Keratinocyte (primary cell): ENCODE measurements at places on chromosomes 2 and 18.

DNA sequence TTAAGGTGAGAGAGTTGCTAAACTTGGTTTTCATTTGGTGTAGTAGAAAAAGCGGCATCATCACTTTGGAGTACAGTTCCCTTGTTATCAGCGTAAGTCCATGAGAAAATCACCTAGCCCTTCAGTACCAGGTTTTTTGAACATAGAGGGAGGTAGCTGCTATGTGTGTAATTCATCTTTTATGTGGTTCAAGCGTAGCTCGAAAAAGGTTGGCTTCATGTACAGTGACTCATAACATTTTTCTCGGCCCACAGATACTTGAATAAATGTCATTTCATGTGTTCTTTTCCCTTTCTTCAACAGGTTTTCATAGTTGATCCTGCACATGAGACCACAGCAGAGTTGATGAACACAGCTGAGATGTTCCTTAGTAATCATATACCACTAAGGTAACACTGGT lies 43.6 kb downstream of the UGGT1 start:
- no peak for DNase-seq

DNA sequence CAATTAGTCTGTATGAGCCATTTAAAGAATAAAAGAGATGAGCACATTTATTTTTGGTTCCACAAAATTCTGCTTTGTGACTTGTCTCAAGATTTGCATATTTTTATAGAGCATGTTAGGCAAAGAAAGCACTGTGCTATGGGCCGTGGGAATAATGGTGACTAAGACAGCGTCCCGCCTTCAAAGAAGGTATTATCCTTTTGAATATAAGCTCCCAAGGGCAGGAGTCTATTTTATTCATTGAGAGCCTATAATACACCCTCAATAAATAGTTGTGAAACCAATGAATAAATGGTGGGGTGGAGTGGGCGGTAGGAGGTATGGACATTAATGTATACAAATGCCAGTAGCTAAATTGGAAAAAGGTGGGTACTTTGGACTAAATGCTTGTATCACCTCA lies 20.5 kb upstream of the TCF4 start:
- DNase-seq = no peak

DNA sequence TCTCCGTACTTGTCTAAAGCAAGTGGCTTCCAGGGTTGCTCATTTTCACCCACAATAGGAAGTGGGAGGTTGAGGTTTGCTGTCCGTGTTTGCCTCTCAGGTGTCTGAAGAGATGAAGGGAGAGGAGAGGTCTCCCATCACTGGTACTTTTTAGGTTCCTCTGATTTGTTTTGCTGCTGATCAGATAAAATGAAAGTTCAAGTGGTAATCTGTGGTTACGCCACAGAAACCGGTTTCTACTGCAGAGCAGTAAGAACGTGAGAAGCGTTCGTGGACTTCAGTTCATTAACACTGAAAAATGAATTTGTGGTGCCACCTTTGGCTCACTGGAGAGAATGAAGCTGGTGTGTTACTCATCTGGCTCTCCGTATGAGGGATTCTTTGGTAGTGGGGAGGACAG lies 118.2 kb downstream of the GBX2 start:
- DNase-seq = no peak

DNA sequence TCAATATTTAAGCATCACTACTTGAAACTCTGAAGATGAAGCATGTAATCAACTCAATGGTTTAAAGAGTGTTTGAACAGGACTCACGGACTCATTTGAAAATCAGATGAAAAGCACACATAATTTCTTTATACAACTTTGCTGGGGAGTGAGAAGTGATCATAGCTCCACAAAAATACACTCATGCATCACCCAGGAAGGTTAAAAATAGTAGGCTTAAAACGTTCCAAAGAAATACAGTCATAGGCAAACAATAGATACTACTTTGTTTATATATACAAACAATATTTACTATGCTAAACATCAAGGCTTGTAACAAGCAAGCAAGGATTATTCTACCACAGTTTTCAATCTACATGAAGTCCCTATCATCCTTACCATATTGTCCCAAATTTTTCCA lies 11.6 kb downstream of the HNRNPLL start:
- DNase-seq = no peak

GRCh38 chr2:52881606-52882005 lies 886.0 kb upstream of the CHAC2 start:
- no peak for DNase-seq

GRCh38 chr18:7677001-7677400 lies 109.9 kb downstream of the PTPRM start:
- DNase-seq = no peak

- no peak for DNase-seq
Observed at GRCh38 chr18:22734791-22735627, 198.1 kb upstream of the RBBP8 start.

GRCh38 chr2:15521641-15522181 lies 39.4 kb downstream of the NBAS start:
- DNase-seq = no peak

DNA sequence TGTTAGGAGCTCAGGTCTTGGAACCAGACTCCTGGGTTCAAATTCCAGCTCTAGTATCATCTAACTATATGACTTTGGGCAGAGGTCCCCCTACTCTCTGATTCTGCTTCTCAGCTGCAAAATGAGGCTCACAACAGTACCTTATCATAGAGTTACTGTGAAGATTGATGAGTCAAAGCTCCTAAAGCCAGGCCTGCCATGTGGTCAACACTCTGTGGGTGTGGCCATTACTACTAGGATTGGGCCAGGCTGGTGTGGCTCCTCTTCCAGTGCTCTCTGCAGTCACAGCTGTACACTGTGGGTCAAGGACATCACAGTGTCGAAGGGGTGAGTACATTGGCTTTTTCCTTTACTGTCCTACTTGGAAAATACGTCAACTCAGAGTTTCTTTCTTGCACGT lies 22.6 kb downstream of the CAPN13 start:
- no peak for DNase-seq

GRCh38 chr2:197140045-197140444 lies 170.5 kb downstream of the ANKRD44 start:
- no peak for DNase-seq

GRCh38 chr2:17166506-17166905 lies 351.7 kb downstream of the RAD51AP2 start:
- no peak for DNase-seq
